ENCODE measurements at places on chromosomes 4 and X.

DNA sequence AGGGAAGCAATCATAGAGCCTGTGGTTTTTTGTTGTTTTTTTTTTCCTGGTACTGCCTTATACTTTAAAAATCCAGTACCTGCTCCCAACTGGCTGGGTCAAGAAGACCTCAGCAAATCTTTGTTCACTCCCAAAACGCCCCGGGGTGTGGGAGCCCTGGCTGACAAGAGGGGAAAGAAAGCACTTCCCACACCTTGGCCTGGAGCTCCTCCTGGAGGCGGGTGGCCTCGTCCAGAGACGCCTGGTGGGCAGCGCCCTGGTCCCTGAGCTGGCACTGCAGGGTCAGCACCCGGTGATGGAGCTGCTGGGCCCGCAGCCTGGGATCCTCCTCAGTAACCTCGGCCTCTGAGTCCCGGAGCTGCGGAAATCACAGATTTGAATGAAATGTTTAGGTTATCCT, 38.2 kb downstream of the C4orf50 start:
- DNase-seq, result no peak

DNA sequence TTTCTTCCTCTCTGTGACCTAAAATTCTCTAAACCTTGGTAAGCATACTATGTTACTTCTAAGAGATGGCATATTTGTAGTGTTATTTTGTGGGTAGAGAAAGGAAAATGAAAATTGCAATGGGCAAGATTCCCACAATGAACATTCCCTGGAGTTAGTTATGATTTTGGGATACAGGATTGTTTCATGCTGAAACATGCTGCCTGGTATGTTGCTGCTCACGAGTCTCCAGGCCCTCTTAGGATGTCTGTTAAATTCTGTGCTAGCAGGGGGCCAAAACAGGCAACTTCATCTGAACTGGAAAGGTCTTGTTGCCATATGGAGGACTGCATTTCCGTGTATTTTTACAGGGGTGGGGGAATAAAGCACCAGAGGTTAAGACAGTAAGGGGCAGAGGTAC, 18.9 kb upstream of the MSMO1 start:
- DNase-seq, result no peak

DNA sequence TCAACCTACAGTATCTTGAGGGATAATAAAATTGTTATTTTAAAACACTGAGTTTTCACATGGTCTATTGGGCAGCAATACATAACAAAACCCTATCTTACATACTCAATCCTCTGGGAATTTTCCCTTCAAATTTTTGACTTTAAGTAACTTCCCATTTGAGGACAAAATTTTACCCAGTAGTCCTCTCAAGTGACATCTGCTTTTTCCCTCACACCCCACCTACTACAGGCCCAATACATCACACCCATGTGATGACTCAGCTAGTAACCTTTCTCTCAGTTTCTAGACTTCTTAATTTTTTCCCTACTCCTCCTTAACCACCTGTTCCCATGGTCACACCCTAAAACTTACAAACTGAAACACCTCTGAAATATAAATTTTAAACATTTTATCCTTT, 12.2 kb upstream of the RAP1GDS1 start:
- no peak for DNase-seq

DNA sequence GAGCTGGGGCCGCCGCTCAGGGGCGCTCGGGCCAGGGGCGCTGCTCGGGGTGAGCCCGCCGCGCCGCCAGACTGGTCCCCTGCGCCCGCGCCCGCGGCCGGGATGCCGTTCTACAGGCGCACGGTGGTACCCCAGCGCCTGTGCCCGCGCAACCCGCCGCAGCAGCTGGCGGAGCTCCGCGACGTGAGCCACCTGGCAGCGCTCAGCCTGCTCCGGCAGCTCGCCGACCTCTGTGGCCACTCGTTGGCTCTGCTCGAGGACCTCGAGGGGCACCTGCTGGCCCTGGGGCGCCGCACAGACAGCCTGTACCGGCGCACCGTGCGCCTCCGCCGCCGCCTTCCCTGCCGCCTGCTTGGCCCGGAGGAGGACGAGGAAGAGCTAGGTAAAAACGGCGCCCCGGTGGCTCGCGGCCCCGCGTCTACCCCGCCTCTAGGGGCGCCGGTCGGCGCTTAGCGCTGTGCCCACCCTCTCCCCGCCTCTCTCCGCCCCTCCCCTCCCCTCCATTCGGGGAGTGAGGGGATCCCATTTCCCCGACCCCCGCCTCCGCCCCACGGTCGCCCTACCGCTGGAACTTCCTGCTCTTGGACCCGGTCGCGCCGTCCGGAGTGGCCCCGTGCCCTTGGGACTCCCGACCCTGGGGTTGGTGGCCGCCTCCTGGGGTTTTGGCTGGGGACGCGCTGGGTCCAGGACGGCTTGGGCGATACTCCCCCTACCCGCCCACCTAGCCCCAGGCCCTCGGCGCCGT, 513 bp downstream of the NHSL2 start:
- peak; percentile 1 for DNase-seq

GRCh38 chrX:153960077-153960476, 11.5 kb downstream of the HCFC1 start:
- DNase-seq, result no peak

DNA sequence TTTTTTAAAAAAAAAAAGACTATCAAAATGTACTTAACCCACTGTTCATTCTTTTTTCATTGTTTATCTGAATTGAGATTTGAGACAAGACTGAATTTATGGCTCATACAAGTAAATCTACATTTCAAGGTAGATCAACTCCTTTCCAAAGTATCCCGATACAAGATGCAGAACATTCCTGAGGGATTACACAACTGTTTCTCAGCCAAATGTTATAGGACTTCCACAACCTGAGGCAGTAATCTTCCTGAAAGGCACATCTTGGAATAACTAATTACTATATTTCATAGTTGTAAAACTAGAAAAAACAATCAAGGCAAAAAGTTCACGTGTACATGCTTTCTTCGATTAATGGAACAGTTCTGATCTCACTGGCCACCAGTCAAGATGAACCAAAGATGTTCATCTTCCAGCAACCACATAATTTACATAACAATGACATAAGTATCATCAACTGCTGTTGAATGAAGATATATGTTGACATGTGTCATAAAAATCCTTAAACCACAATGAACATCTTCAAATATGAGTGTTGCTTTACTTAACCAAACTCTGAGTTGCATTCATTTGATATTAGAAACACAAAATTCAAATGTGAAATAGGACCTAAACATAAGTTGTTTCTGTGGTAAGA, 225.2 kb upstream of the DKK2 start:
- no peak for DNase-seq

- DNase-seq, result no peak
Measured at GRCh38 chr4:7918981-7919380, 20.7 kb downstream of the AFAP1 start.

DNA sequence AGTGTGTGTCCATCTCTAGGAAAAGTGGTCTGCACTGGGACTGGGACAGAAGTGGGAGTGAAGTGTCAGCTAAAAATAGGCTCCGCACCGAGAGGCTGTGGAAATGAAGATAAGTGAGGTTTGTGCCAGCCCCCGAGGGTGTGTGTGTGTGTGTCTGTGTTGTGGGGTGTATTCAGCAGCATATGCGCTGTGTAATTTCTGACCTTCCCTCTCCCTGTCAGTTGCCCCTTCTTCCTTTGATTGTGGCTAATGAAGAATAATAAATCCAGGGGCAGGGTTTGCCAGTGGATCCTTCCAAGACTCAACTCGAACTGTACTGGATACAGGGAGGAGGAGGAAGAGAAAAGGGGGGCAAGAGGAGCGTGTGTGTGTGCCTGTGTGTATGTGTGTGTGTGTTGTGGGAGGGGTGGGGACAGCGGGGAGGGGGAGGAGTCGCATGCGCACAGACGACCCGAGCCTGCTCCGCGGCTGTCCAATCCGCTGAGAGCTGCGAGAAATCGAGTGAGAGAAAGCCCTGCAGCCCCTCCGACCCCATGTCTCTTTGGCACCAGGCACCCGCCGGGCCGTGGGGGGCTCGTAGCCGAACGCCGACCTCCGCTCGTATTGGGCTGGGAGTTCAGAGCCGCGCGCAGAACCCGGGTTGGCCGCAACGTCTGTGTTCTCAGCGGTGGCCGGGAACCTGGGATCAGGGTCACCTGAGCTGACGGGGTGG, 916 bp upstream of the POU4F2 start:
- DNase-seq, result no peak

GRCh38 chr4:152613841-152614721, 65.7 kb downstream of the TMEM154 start:
- no peak for DNase-seq

- DNase-seq, result no peak
Measured at GRCh38 chrX:20362268-20363267, 95.9 kb upstream of the RPS6KA3 start.

Measured in activated T-helper 1 cell treated with anti-CD3 and anti-CD28 coated beads, Interleukin-2, amount 50 U/mL, for 16 hours (primary cell).